Activated T-cell treated with anti-CD3 and anti-CD28 coated beads, Interleukin-2, amount 50 U/mL, for 48 hours (primary cell): ENCODE measurements at places on chromosomes 4 and X.
A peak's percentile ranks its signal among the peaks of the same experiment; 100 is the strongest.

DNA sequence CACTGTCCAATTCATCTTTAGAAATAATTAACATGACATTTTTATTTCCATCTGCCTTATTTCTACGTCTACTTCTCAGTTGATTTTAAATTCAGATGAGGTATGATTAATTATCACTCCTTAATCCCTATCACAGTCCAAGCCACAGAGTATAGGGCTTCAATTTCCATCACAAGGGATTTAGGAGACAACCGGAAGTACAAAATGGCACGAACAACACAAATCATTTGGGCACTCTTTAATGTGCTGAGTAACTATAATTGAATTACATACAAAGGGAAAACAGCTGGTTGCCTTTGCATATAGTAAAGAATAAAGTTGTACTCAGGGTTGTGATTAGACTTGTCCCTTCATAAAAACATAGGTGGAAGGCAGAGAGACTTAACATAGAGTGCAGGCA, 290.4 kb upstream of the MAGEB16 start:
- no peak for DNase-seq

DNA sequence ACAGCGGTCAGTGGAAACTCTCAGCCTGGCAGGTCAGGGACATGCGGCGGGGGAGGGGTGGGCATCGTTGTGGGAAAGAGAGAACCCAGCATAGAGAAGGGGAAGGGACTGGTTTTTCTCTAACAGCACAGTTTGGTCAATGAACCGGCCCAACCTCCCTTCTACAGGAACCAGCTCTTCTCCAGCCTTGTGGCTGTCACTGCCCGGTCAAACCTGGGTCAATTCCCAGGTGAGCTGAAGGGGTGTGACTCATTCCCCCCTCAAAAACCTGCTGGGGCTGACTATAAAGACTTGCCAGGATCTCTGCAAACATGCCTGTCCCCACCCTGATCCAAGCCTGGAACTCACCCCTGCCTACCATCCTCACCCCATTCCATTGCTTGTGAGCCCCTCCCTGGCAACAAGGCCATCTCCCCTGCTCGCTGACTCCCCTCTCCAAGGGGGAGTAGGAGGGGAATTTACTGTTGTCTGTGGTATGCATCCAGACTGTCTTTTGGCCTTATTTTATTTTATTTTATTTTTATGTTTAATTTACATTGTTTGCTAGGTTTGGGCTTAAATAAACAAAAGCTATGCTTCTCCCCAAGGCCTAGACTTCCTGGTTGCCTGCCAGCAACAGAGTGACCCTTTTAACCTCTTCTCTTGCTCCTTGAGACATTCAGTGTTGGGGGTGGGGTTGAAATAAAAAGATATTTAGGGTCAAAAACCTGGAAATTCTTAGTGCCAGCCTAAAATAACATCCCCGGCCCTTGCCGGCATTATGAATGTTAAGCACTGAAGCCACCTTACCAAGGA, 49.6 kb downstream of the TSC22D3 start:
- no peak for DNase-seq

DNA sequence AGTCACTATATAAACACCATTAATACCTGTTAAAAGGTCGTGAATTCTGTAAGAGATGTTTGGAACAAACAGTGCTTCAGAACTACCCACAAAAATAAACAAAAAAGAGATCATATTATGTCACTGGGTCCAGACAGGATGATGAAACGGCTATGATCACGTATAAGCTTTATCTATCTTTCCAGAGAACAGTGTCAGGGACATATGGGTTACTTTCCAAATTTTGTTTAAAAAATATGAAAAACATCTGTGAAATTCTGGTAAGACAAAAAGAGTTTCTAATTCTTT, 90.0 kb downstream of the SORBS2 start:
- no peak for DNase-seq

GRCh38 chr4:122346503-122346902, 32.3 kb upstream of the ADAD1 start:
- DNase-seq, result no peak

DNA sequence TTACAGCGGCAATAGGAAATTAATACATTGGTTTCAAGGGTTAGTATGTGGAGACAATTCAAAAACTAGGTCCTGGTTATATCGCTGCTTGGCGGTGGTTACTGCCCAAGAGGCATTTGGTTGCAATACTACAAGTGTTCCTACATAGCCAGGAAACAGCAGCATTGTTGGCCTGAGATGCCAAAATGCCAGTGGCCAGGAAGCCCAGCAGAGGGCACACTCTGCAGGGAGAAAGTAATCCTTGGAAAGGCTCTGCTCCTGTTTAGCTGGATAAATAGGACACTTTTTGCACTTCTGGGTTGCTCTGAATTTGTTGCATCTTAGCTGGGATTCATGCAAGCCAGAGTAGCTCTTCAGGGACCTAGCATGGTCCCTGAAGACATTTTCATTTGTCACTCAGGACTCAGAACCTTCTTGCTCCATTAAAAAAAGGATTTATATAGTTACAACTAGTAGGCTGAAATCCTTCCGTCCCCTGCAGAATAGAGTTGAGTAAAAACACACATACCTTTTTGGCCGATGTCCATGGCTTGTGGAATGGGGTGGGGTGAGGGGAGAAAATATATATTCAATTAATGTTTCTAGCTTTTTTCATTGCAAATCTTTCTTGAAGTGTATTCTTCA, 8.1 kb upstream of the GPR119 start:
- DNase-seq, result peak; percentile 24

- no peak for DNase-seq
Measured at GRCh38 chr4:127856196-127856812, 24.4 kb upstream of the PLK4 start.

DNA sequence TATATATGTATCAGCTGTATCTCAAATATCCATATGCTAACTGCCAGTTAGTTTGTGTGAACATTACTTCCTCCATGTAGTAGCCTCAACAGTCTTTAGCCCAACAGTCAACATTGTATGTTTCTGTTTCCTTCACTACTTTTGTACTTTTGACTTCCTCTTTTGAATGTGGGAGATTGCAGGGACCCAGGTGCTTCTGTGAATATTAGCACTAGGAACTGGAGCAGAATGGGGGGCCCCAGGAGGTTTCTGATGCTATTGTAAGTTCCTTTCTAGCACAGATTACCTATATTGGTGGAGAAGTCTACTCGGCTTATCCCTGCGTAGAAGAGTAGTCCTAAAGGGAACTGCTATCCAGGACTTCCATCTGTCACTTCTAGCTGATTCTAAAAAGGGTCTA, 2.3 kb downstream of the PLAC8 start:
- DNase-seq, result peak; percentile 43

GRCh38 chrX:81195712-81196111, 6.0 kb downstream of the HMGN5 start:
- DNase-seq, result peak; percentile 70

GRCh38 chr4:101158134-101158482, 189.2 kb downstream of the PPP3CA start:
- DNase-seq, result no peak

DNA sequence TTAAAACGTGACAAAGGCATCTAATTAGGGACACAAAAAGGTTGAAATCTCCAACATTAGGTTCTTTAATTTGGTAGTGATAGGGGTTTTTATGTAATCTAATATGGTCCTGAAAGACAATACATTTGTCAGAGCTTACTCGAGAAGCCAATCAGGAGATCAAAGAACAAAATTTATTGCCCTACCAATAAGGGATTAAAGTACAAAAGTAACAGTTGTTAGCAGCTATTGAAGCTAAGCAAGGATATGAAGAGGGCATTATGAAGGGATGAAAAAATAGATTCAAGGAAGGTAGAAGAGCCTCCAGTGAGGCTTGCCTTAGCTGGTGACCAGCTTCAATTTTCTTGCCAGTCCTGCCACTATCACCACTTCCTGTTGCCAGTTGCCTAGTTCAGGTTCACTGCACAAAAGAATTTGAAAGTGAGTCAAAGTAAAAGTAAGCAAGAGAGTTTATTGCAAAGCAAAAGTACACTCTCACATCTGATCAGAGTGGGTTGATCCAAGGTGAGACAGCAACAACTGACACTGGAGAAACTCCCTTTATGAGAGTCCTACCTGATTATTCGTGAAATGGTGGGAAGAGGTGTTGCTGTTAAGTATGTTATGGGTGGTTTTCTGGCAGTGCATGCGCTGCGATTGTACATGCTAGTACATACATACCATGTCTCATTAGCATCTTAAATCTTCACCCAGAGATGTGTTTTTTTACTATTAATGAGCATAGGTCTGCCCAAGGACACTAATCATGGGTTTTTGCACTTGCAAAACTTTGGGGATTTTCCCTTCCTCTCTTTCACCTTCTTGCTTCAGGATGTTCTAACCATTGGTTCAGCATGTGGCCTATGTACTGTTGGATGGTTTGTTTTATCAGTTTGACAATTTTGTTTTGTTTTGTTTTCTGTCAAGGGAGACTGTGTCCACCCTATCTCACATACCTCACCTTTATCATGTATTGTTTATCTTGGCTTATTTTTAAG, 263.2 kb upstream of the ITM2A start:
- no peak for DNase-seq

GRCh38 chr4:100805538-100805937, 287.7 kb upstream of the EMCN start:
- DNase-seq, result no peak

DNA sequence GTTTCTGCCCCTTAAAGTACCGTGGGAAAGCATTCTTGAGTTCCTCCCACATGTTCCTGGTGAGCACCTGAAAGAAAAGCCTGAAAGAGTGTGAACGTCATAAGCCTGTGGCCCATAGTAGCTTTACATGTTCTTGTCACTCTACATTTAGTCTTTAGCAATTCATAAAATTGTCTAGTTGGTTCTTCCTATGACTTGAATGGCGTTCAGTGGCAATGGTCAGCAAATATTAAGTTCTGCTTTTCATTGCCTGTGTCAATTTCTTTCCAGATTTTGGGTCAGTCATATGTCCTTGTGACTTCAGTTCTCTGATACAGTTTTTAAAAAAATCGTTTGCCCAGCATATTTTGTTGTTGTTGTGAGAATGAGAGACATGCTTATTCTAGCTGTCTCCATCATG, 650.0 kb upstream of the BOD1L1 start:
- no peak for DNase-seq

DNA sequence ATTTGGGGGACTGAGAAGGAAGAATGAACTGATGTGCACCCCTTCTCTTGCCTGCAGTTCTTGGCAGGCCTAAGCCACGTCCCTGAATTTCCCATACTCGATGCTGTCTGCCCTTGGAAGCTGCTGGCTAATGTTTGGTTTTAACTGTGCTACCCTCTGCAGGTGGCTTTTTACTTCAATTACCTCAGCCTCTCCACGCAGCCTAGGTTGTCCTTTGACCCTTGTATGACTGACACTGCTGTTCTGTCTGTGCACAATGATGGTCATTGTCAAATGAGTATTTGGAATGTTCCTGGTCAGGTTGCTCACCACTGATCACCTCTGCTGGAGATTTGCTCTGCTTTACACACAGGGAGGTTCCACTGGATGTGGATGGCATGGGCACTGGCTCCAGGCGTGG, 137.1 kb downstream of the ZNF518B start:
- DNase-seq, result no peak

DNA sequence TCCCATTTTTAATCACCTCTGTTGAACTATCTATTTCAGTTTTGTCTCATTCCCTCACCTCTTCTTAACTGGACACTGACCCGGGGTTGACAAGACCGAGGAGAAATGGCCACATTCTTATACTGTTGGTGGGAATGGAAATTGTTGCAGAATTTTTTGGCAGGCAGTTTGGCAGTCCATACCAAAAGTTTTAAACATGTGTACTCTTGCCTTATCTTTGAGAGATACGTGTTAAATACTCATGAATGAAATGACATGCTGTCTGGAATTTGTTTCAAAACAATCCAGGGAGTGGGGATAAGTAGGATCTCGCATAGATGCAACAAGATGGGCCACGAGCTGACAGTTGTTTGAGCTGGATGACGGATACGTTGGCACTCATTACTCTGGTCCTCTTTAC, 12.1 kb downstream of the FGFBP1 start:
- no peak for DNase-seq

DNA sequence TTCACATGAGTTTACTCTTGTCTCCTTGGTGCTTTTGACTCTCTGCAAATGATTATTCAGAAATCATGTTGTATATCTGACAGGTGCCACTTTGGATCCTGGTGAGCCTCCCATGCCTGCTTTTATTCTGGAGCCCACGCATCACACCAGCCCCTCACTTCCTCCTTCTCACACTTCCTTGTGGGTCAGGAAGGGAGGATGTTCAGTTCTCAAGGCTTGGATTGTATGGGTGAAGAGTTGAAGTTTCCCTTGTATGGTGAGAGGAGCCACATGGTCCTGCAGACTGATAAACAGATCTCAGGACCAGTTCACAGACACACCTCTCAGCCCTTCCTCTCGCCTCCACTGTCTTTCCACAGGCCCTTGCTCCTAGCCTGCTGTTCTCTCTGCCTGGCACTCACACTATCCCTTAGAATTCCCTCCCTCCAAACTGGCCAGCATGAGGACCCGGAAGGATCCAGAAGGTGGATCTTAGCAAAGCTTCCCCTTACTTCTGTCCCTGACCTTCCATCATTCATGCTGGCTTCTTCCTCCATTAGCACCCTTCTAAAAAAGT, 92.1 kb downstream of the STK32B start:
- DNase-seq, result no peak

GRCh38 chr4:138298431-138298830, 56.3 kb upstream of the SLC7A11 start:
- no peak for DNase-seq

GRCh38 chrX:141201962-141202361, 25.0 kb upstream of the LDOC1 start:
- no peak for DNase-seq

DNA sequence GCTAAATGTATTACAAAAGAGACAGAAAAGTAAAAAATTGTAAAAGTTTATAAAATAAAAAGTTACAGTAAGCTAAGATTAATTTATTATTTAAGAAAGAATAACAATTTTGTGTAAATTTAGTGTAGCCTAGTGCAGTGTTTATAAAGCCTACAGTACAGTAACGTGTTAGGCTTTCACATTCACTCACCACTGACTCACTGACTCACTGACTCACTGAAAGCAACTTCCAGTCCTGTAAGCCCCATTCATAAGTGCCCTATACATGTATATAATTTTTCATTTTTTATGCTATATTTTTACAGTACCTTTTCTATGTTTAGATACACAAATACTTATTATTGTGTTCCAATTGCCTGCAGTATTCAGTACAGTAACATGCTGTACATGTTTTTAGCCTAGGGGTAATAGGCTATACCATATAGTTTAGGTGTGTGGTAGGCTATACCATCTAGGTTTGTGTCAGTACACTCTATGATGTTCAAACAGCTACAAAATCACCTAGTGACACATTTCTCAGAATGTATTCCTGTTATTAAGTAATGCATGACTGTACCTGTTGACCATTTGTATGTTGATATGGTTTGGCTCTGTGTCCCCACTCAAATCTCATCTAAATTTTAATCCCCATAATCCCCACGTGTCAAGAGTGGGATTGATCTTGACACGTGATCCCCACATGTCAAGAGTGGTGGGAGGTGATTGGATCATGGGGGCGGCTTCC, 57.9 kb downstream of the CFAP299 start:
- DNase-seq, result peak; percentile 32

GRCh38 chrX:39171686-39172085, 370.4 kb downstream of the MID1IP1 start:
- DNase-seq, result no peak

DNA sequence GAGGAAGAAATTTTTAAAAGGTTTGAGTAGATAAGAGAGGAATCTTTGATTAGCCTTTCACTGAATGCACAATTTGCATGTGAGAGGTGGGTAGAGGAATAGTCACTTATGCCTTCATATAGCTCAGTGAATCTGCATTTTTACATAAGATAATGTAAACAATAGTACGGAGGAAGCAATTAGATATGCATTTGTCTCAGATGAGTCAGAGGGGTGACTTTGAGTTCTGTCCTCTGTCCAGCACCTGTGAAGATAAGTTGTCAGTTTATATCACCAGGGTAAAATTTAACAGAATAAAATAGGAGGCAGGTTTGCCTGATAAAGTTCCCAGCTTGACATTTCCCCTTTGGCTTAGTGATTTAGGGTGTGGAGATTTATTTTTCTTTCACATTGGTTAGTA, 841.9 kb downstream of the PCDH18 start:
- DNase-seq, result no peak
